Germinal center (tissue), 1 donor: ENCODE measurements at places on chromosomes 11 and 22.
A peak's percentile ranks its signal among the peaks of the same experiment; 100 is the strongest.

- no peak for DNase-seq
Observed at GRCh38 chr22:44443641-44444235, 54.3 kb downstream of the RTL6 start.

DNA sequence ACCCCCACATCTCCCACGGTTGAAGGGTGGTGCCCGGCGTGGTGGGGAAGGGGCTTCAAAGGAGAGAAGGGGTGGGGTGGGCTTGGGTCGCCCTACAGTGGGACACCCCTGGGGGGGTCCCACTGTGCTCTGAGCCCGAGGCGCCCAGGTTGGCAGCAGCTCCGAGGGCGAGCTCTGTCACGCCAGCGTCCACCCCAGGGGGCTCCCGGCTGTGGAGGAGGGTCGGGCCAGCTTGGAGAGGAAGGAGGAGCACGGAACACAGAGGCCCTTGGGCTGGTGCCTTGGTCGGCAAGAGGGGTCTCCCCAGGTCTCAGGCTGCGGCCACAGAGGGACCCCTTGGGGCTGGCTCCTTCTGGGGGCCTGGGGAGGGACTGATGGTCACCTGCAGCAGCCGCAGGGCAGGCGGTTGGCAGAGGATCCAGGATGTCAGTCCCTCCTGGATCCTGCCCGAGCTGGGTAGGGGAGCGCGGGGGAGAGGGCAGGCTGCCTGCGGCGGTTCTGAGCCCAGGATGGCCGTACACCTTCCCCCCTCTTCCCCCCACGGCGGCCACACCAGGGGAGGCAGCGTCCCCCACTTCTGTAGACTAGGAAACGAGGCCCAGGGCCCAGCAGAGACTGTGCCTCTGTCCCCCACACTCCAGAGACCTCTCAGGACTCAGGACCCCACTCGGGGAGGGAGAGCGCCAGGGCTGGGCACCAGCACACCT, 788 bp downstream of the MUC6 start:
- DNase-seq, result no peak

DNA sequence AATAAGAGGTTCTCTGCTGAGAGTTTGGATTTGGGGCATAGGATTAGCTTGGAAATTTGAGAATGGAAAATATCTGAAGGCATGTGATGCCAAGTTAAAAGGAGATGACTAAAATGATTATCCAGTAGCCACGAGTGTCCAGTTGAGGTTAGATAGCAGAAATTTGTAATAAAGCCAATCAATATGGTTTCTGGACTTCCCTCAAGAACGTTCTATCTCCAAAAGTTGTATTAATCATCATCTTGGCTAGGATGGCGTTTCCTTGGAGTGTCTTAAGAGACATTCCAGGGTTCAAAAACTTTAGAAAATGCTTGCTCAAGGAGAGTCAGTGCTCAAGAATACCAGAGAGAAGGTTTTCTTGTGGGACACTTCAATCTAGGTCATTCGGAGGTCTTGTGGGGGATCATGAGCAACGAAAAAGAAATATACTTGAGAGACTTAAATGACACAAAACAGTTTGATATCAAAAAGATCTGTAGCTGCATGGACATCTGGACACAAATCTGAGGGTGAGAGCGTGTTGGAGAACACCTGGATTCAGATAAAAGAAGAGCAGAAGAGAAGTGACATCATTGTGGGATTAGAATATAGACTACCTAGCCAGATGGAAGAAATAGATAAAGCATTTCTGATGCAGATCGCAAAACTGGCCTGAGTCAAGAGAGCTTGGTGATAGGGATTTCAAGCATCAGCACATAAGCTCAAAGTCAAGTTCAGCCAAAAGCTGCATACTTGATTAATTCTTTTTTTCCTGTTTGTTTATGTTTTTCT, 97.7 kb downstream of the ARFGAP2 start:
- DNase-seq, result no peak

DNA sequence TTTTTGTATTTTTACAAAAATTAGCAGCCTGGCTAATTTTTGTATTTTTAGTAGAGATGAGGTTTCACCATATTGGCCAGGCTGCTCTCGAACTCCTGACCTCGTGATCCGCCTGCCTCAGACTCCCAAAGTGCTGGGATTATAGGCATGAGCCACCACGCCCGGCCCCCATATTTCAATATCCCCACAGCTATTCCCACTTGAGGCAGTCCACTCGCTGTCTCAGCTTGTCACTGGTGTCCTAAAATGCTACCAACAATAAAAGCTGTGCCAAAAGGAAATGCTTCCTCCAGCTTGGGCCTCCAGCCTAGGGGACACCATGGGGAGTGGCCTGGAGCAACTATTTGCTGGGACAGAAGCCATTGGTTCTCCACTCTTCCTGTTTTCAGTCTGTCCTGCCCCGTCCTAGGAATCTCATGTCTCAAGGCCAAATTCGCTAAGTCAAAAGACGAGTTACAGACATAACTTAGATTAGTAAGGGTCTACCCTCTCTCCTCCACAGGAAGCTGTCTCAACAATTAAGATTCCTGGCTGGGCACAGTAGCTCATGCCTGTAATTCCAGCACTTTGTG, 7.3 kb upstream of the SPINDOC start:
- DNase-seq, result no peak

DNA sequence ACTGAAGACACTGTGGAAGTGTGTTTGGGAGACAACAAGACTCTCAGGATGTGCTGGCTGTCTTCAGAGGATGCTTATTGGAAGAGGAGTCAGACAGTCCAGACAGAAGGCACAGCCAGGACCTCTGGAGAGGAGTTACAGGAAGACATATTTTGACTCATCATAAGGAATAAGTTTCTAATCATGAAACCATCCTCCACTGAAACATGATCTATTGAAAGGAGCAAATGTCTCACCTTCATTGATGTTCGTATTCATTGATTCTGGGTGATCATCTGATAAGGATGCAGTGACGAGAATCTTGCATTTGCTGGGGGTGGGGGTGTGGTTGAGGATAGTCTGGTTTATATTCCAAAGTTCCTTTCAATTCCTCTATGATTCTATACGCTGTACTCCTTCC, 2.5 kb upstream of the CXCR5 start:
- DNase-seq, result no peak

DNA sequence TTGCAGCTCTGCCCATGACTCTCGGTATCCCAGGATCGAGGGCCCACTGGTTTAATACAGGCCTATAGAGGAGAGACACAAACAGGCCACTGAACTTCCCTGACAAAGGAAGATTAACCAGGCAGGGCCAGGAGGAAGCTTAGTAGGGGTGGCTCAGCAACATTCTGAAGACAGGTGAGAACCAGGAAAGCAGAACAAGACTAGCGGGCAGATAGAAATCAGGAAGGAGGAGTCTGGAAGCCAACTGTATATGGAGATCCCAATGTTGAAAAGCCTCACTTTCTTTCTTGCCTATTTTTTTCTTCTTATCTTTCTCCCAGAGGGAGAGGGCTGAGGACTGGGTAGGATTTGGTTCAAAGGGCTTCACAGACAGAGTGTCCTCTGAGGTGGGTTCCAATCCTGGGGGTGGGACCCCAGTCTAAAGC, 5.4 kb downstream of the PI4KA start:
- DNase-seq, result no peak

- DNase-seq, result peak; percentile 91
Observed at GRCh38 chr11:61294717-61295595, at the start of gene VWCE. Gene VWCE, minus strand, starts transcription at chr11:61295316. Its CDS starts 279 bp downstream, at chr11:61295037.

DNA sequence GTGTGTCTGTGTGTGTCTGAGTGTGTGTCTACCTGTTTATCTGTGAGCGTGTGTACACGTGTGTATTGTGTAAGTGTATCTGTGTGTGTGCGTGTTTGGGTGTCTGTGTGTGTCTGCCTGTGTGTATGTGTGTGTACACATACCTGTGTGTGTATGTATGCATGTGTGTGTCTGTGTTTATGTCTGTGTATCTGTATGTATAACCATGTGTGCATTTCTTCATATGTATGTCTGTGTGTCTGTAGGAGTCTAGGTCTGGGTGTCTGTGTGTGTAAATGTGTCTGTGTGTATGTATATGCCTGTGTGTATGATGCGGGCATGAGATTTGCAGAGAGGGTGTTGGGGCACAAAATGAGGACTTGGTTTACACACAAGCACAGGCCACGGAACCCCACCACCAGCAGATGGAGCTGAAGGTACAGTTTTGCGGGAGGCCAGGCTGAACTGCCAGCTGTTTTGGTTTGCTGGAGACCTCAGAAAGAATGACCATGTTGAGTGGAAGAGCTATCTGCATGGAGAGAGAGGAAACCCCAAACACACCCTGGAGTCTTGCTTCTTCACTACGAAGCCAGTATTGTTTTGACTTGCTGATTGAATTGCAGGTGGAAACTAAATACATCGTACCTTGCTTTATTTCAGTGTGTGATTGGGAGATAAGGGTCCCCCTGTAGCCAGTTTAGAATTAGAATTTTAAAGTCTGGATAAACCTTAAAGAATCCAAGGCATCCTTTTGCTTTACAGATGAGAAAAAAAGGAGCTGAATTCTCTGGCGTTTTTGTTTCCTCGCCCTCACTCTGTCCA, 497.2 kb downstream of the NTM start:
- peak; percentile 41 for DNase-seq

DNA sequence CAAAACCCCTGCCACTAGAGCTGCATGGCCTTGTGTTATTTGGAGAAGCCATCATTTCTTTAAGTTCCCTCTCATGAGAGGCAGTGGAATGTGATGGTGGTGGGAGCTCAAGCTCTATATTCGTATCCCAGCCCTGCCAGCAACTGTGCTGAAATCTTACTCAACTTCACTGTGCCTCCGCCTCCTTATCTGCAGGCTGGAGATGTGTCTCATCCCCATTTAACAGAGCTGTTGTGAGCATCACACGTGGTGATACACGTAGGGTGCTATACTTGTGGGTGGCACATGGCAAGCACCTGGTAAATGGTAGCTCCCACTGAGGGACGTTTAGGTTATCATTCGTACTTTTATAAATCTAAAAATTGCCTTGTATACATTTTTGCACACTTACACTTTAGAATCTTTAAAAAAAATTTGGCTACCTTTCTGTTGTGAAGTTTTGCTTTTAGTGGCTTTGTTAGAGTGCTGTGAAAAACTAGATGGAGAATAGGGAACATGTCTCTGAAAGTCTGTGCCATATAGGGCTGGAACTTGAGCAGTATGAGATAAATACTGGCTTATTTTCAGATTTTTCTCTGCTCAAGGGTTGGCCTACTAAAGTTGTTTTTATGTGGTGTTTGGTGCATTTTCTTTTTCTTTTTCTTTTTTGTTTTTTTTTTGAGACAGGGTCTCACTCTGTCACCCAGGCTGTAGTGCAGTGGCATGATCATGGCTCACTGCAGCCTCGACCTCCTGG, 23.2 kb downstream of the TNRC6B start:
- DNase-seq, result no peak

GRCh38 chr11:36155124-36155561, 134.1 kb downstream of the COMMD9 start:
- DNase-seq, result no peak

GRCh38 chr11:39681428-39681827, 1778.0 kb downstream of the LRRC4C start:
- DNase-seq, result no peak

DNA sequence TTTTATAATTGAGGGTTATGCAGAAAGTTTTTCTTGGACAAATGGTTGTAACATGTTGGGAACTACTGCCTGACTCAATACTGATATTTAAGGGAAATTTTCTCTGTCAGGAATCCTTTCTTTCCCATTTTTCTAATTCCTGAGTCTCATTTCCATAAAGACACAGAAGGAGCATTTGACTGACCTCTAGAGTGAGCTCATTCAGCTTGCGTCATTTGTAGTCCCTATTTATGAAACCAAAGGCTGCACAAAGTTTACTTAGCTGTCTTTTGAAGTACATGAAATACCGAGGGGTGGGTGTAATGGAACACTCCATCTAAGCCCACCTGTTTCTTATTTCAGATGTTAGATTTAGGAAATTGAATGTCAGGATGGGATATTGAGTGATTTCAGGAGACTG, 359.5 kb upstream of the C11orf87 start:
- no peak for DNase-seq
